ENCODE measurements at places on chromosomes 4 and X.

- peak; percentile 33 for DNase-seq
Observed at GRCh38 chrX:139826065-139827044, 106.5 kb downstream of the ATP11C start.

- DNase-seq = no peak
Observed at GRCh38 chr4:2924286-2924685, 38.9 kb downstream of the NOP14 start.

DNA sequence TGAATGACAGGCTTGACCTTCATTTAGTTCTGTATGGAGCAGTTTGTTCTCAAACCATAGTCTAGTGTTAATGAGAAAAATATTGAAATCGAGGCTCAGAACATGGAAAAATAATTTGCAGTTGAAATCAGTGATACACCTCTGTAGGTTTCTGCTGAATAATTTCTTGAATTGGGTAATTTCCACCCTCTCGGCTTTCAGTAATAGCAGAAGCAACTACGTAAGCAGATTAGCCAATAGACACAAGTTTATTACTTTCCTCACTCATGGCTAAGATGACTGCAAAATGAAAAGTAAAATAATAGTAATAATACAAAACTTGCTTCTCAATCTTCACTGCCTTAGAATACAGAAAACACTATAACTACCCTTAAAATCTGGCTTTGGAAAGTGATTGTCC lies 46.0 kb downstream of the USP38 start:
- no peak for DNase-seq

GRCh38 chr4:30920043-30920442 lies 199.9 kb downstream of the PCDH7 start:
- no peak for DNase-seq

- no peak for DNase-seq
Observed at GRCh38 chr4:113657586-113658233, 103.8 kb downstream of the CAMK2D start.

All from BJ (cell line).